A549 treated with GW870086 at 1 μM for 4 hours (cell line): ENCODE measurements at places on chromosomes 4 and X. TPM values are rescaled to one million over a fixed set of nuclear protein-coding genes. Genes with fewer than 3 reads are reported as not detected.

Gene FRMPD4
- 0.02 to 0.07 TPM (median 0.05 TPM) in 4 of 5 replicates, not detected in the other for total RNA-seq

Gene HAUS3
- total RNA-seq = 5.7 to 8.2 TPM (median 7.8 TPM) in 5 replicates

Gene STPG2
- not detected in 5 replicates for total RNA-seq

Gene PRICKLE3
- 12.3 to 18.6 TPM (median 17.4 TPM) in 5 replicates for total RNA-seq

Gene NDNF
- total RNA-seq = not detected in 5 replicates
